ENCODE measurements at places on chromosomes 4 and X.

- no peak for DNase-seq
These were observed 206.6 kb downstream of the SPRY1 start for GRCh38 chr4:123603165-123603564.

DNA sequence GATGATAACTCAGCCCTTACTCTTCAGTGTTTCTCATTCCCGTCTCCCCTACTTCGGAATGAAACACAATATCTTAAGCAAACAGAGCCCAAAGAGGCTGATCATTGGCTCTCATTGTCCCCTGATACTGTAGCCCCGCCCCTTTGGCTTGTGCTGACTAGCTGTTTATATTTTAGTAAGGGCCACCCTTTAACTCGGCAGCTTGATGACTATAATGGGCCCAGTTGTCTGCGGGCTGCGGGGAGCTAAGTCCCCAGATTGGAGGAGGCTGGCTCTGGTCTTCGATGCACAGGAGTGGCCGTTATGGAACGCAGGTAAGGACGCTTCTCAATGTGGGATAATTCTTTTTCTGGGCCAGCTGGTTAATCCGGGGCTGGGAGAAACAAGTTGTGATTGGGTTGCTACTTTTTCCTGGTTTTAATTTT is at the start of gene TRIM2:
TRIM2 (plus strand) TSS at position 197 of the 425 bp plus-strand sequence; CDS start at position 285, 88 bp downstream.
- DNase-seq: no peak

DNA sequence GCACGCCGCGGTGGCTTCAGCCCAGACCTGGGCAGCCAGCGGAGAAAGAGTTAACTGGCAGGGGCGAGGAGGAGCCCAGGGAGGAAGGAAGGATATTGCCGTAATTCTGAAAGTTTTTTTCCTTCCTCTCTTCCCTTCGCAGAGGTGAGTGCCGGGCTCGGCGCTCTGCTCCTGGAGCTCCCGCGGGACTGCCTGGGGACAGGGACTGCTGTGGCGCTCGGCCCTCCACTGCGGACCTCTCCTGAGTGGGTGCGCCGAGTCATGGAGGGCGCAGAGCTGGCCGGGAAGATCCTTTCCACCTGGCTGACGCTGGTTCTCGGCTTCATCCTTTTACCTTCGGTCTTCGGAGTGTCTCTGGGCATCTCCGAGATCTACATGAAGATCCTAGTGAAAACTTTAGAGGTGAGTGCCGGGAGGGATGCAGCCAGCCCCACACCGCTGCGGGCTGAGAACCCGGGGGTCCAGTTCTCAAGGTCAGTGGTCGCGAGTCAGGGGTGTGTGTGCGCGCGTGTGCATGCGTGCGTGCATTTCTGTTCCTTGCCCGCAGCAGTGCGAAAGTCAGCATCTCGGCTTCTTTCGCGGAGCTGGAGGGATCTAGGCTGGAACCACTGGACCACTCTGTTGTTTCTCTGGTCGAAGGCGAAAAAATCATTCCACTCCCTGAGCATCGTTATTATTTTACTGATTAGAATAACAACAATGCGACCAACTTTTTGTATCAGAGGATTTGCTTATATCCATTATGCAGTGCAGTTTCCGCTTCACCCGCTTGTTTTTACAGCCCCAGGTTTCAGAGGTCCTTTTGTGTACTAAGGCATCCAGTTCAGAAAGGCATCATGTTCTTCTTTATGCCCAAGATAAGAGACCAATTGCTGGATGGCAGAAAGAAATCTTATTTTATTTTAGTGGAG is 709 bp downstream of the GPAT3 start:
- no peak for DNase-seq

- DNase-seq: no peak
These were observed 41.7 kb downstream of the MAGEC1 start for GRCh38 chrX:141945426-141945825.

- no peak for DNase-seq
These were observed 1.0 kb downstream of the GPR50 start for GRCh38 chrX:151177141-151178027.

- DNase-seq: no peak
These were observed 97.7 kb downstream of the ANXA5 start for GRCh38 chr4:121599049-121599448.

DNA sequence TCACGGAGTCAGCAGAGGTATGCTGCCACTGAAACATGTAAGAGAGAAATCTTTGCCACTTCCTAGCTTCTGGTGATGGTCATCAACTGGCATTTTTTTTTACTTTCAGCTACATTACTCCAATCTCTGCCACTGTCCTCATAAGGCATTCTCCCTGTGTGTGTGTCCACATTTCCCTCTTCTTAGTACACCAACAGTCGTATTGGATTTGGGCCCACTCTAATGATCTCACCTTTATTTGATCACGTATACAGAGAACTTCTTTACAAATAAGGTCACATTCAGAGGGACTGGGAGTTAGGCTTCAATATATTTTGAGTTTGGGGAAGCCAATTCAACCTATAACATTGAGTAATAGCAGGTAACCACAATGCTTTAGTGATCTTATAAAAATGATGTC is 649.1 kb downstream of the GRID2 start:
- no peak for DNase-seq

DNA sequence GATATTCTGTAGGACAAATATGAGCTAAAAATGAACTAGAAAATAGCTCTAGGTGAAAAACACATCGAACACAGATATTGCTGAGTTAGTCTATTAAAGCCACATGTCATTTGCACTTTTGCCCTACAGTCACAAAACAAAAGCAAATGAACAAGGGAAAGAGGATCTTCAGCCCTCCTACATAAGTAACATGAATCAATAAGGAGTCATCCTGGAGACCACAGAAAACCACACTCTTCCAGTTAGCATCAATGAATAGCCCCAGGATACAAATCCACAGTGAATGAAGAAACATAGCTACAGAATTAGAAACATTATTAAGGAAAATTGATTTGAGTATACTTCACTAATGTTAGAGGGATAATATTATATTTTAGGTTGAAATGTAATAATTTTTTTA is 311.4 kb downstream of the MAPK10 start:
- no peak for DNase-seq

DNA sequence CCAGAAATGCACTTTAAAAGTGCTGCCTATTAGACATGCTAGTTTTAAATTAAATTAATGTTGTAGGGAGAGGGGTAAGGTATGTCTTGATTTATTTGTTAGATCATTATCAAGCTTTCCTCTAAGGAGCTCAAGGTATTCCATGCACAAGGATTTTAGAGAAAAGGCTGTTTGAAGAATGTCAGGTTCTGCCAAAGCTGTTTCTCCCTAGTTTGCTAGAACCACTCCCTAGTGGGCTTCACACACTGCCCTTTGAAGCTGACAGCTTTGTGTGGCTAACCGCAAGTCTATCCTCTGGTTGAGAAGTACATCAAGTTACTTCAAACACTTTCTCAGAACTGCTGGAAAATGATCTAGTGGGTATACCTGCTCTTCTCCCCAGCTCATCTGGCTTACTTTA is 32.3 kb downstream of the RASL11B start:
- no peak for DNase-seq

DNA sequence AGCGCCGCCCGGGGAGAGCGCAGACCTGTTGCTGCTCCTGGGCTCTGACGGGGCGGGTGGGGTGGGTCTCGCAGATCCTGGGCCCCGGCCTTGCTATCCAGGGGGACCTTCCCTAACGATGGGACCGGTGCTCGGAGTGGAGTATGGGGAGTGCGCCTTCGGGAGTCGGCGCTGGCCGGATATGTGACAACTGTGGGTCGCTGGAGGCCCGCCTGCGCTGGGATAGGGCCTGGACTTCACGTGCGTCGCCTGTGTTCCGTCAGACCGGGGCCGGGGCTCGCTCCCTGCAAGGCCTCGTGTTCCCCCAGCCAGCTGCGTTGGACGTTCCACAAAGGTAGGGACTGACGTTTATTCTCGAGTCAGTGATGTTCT is 1.3 kb downstream of the TBL1X start:
- DNase-seq: peak; percentile 16

DNA sequence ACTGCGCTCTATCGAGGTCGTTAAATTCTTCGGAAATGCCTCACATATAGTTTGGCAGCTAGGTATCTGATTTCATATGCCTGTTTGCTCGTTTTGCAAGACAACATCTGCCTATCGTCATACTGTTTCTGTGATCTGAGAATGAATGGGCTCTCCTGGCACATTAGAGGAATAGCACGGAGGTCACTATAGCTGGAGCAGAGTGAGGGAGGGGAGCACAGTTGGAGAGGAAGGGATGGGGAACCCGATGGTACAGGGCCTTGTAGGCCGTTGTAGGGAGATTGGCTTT is 552 bp downstream of the IKBKG start:
- no peak for DNase-seq
